ENCODE measurements at places on chromosomes 6 and 20.

- DNase-seq, result no peak
These were observed 96.6 kb downstream of the RNGTT start for GRCh38 chr6:88866856-88867255.

GRCh38 chr6:133568970-133569889, 319.7 kb upstream of the TCF21 start:
- no peak for DNase-seq

GRCh38 chr6:164926686-164927085, 382.7 kb downstream of the C6orf118 start:
- DNase-seq, result no peak

DNA sequence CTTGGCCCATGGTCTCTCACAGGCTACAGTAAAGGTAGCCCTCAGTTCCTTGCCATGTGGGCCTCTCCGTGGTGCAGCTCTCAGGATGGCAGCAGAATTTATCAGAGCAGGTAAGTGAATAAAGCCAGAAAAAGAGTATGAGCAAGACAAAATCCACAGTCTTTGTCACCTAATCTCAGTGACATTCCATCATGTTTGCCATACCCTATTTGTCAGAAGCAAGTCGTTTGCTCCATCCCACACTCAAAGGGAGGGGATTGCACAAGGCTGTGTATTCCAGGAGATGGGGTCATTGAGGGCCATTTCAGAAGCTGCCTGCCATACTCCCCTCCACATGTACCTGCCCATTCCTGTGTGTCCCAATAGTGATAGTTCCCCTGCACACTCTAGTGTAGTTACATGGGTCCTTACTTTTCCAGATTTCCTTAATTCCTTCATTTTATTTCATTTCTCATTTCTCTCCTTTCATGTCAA, 24.2 kb downstream of the ISM1 start:
- DNase-seq, result no peak

- no peak for DNase-seq
These were observed 25.2 kb downstream of the RIOK1 start for GRCh38 chr6:7414811-7415210.

GRCh38 chr6:60991427-60992028, 1294.5 kb downstream of the KHDRBS2 start:
- DNase-seq, result no peak

- no peak for DNase-seq
These were observed 57.6 kb upstream of the UNC93A start for GRCh38 chr6:167233490-167233889.

Measured in activated naive CD4-positive, alpha-beta T cell (primary cell).